ENCODE measurements at places on chromosomes 11 and 22.

DNA sequence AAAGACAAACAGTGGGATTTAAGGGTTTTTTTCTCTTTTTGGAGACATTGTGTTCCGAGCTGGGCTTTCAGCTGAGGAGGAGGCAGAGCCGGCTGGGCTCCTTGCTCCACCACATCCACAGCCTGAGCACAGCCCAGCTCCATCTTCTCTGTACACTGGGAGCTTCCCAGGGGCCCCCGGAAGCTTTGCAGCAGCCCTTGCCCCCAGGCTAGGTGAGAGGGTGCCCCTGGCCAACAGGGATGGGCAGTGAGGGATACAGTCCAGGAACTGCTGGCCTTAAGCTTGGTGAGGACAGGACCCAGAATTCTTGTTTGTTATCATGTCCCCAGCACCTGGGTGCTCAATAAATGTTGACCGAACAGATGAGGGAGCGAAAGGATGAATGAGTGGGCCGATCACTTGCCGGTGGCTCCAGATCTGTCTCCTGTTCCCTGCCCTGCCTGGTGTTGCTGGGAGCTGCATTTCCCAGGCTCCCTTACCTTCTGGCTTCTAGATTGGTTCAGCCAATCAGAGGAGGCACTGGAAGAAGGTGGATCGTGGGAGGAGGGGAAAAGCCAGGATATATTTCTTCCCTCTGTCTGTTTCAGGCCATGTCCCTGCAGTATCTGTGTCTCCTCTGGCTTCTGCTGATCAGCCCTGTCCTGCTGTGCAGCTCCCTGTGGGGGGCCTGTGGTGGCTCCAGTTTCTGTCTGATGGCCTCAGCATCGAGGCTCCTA is 26.5 kb upstream of the NECTIN1 start:
- no peak for DNase-seq

GRCh38 chr22:44645083-44645482 is 56.9 kb upstream of the PRR5 start:
- no peak for DNase-seq

- no peak for DNase-seq
These were observed 269.6 kb downstream of the LRRC4C start for GRCh38 chr11:41189701-41190436.

- no peak for DNase-seq
These were observed 117.5 kb downstream of the SPATA19 start for GRCh38 chr11:133727774-133728173.

DNA sequence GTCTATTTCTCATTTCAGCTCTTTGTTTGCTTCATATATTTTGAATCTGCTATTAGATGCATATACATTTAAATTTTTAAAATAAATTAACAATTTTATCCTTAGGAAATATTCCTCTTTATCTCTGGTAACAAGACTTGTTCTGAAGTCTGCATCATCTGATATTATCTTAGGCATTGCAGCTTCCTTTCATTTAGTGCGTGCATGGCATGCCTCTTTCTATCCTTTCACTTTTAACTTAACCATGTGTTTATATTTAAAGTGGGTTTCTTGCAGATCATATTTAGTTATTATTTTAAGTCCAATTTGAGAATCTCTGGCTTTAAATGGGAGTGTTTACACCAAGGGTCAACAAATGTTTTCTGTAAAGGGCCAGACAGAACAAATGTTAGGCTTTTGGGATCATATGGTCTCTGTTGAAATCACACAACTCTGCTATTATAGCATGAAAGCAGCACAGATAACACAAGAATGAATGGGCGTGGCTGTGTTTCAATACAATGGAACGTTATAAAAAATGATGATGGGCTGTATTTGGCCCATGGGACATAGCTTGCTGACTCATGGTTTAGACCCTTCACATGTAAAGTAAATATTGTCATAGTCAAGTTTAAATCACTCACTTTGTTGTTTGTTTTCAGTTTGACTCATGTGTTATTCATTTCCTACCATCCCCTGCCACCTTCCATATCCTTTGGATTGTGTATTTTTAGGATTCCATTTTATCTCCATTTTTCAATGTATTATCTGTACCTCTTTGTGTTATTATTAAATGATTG is 83.9 kb upstream of the SNX19 start:
- DNase-seq = no peak

GRCh38 chr22:37301144-37301830 is 19.0 kb downstream of the CYTH4 start:
- no peak for DNase-seq

DNA sequence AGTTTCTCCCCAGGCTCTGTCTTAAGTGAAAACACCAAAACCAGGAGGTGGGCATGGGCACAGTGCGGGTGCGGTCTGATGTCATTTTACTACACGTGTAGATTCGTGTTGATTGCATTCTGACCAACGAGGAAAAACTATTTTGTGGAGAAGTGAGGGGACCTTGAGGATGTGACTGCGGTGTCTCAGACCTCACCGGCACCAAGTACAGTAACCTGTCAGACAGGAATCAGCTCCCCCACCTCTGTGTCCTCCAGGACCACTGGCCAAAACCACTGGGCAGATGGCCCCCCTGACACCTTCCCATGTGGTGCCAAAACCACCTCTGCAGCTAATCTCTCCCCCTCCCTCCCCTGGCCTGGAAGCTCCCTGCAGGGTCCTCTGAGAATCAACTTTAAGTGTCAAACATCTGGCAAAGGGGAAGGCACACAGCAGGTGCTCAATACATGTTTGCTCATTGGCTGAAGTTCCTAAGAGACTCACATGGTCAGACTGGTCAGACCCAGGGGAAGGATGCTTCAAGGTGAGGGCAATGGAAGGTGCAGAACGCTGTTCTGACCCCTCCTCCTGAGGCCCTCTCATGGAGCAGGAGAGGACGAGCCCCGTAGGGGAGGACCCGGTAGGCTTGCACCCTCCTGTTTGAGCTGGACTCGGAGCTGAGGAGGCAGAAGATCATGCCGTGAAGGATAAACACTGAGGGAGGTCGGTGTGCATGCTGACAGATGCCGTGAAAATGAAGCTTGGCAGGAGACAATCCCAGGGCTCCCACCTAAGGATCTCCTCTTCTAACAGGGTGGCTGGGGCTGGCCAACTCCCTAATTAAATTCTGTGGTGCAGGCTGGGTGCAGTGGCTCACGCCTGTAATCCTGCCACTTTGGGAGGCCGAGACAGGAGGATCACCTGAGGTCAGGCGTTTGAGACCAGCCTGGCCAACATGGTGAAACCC is 129.9 kb downstream of the MPPED1 start:
- no peak for DNase-seq

DNA sequence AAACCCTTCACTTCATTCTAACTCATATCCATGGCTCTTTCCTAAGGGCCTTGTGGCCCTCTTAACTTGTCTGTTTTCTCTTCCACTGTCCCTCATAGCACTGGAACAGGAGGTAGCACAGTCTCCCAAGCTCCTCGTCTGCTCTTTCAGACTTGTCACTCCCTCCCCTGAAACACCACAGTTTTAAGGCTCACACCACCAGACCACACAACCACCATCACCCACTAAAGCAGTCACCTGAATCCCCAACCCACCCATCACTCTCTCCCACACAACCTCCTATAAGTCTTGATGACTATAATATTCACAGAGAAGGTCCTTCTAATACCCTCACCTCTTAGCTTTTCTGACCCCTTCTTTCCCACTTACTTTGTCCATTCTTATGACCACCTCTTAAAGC is 11.1 kb upstream of the VWCE start:
- DNase-seq = no peak

GRCh38 chr11:68116126-68116525 is 5.1 kb downstream of the CHKA start:
- no peak for DNase-seq

GRCh38 chr11:120198403-120198786 is 12.4 kb upstream of the OAF start:
- DNase-seq = no peak

DNA sequence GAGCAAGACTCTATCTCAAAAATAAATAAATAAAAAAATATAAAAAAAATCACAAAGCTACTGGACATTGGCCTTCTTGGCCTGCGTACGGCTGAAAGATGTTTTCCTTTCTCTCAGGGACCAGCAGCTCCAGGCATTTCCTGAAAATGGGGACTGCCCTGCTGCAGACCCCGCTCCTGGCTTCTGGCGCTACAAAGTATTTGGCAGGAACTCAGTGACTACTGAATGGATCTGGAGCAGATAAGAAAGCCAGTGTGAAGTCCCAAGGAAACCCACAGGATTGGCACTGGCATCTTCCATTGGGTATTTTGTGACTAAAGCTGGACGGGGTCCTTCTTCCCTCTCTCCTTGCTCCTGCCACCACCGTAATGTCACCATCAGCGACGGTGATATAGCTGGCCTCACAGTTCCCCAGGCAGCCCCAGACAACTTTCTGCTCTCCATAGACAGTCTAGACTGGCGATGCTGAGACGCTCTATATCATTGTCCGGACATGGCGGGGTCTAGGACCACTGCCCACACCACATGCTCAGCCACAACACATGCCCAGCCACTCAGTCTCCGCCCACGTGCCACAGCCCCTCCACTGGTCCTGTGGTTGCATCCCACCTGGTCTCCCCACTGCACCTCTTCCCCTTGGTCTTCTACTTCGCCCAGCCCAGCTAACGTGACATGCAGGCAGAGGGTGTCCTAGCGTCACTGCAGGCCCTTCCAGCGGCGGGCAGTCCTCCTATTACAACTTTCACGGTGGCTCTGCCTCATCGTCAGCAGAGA is 22.7 kb upstream of the YPEL1 start:
- no peak for DNase-seq

DNA sequence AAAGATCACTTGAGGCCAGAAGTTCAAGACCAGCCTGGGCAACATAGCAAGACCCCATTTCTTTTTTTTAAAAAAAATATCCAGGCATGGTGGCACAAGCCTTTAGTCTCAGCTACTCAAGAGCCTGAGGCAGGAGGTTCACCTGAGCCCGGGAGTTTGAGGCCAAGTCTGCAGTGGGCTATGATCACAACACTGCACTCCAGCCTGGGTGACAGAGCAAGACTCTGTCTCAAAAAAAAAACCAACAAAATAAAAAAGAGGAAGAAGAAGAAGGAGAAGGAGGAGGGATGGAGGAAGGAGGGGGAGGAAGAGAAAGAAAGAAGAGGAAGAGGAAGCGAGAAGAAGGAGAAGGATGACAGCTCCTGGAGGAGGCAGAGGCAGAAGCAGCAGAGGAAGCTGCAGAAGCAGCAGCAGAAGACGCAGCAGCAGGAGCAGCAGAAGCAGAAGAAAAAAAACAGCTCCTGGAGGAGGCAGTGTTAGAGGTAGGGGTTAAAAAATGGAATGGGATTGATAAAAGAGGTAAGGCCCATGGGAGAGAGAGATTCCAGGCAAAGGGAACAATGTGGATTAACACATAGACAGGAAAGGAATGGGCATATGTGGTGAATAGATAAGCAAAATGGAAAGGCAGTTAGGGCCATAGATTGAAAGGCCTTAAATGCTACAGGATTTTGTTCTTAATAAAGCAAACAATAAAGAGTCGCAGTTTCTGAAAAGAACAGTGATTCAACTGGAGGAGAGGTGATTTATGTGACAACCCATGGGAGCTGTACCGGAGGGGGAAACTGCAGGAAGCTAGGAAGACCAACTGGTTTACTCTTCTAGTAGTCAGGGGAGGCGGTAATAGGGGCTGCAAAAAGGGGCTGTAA is 10.9 kb downstream of the PRCP start:
- no peak for DNase-seq

DNA sequence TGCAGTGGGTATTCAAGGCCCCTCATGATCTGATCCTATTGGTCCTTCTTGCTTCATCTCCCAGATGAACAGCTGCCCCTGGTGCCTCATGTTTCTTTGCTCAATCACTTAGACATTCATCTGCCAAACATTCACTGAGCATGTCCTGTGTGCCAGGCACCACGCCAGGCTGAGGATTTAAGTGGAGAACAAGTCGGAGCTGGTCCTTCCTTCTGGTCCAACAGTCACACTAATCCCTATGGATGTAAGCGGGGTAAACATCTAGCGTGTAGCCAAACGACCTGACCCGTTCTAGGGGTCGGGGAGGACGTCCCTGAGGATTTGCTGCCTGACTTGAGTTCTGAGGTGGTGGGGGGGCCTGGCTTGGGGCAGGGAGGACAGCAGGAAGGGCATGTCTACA is 21.9 kb downstream of the ZMAT5 start:
- DNase-seq = no peak

DNA sequence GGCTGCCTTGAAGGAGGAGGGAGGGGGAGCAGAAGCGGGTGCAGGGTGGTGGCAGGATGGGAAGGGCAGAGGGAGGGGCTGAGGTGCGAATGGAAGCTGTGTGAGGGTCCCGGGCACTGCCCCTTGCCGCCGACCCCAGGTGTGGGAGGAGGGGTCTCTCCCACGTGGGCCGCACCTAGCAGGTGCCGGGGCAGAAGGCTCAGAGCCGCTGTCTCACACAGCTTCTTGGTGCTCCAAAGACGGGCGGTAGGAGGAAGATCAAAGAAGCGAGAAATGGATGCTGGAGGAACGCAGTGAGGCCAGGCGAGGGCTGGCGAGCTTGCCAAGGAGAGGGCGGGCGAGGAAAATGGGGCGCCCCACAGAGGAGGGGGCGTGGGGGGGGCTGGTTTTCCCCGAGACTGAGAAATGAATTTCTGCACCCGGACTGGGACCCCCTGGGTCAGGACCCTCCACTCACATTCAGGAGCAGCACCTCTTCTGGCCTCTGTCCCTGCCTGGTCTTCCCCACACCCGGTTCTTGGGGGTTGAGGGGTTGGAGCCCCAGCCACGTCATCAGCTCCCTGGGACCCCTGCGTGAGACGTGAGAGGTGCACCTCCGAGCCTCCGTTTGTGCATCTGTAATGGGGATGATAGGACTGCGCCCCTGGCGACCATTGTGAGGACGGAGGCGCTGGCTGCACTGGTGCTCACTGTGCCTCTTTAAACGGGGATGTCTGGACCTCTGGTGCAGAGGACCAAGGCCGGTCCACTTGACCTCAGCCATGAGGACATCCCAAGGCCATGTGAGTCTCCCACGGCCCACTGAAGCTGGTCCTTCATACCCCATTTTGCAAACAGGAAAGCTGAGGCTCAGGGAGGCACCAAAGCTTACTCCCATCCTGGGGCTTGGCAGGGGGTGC is 16.8 kb downstream of the LSP1 start:
- no peak for DNase-seq

- no peak for DNase-seq
These were observed 125.1 kb downstream of the WT1 start for GRCh38 chr11:32310214-32310601.

- DNase-seq = no peak
These were observed 28.1 kb downstream of the CAPN1 start for GRCh38 chr11:65209711-65210360.

GRCh38 chr11:102151784-102152525 is 41.7 kb downstream of the YAP1 start:
- DNase-seq = no peak

DNA sequence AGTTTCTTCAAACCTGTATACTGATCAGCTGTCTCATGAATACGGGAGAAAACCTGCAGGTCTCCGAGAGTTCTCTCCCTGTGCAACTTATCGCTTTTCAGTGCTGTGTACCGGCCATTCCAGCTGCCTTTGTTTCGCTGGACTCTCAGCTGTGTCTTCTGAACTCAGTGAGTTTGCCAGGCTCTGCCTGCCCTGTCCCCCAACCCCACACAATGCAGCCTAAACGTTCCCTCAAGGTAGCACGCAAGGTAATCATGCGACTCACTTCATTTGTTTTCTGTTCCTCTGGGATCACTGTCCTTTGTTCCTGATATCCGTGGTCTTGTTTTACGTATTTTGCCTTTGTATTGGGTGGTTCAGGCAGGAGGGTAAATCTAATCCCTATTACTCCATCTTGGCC is 13.5 kb downstream of the RBM7 start:
- DNase-seq = no peak
